T-helper 9 cell (primary cell): ENCODE measurements at places on chromosomes 11 and 22.

DNA sequence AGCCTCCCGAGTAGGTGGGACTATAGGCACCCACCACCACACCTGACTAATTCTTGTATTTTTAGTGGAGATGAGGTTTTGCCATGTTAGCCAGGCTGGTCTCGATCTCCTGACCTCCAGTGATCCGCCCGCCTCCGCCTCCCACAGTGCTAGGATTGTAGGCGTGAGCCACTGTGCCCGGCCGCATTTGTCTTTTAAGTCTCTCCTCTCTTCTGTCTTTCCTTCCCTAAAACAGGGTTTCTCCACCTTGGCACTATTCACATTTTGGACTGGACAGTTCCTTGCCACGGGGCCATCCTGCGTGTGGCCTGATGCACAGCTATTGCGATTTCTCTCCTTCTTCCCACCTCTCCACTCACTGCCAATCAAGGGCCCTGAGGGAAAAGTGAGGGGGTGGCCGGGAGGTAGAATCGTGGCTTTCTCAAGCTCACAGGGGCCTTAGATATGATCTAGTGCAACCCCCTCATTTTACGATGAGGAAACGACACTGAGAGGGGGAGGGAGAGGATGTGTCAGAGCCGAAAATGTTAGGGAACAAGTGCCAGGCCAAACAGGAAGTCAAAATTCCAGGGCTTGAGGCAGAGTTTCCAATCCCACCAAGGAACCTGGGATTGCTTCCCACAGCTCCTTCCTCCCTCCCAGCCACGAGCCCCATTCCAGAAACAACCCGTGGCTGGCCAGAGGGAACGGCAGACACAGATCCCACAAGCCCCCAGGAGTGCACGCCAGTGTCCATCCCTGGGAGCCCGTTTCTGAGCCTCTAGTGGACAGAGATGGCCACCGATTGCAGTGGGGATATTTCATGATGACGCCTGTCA lies 21.2 kb downstream of the SCGB1A1 start:
- DNase-seq, result no peak

DNA sequence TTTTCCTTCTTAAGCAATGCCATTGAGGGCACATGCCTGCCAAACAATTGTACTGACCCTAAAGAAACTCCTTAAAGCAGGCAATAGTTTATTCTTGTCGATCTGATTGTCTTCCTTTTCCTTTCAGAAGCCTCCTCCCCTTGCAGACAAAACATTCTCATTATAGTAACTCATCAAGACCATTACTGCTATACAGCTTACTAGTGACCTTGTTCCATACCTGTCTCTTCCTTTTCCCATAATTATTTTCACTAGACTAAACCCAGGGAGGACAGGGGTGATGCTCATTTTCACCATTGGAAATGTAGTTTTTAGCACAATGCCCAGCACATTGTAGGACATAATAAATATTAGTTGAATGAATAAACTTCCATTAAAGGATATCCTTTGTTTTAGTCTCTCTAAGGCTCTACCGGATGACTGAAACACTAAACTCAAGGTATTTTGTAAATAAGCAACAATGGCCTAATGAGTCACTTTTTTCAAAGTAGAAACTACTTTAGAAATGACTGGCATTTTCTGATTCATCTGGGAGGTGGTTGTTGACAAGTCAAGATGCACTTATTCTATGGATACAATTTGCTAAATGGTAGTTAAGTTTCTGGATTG lies 9.3 kb upstream of the MSANTD4 start:
- DNase-seq, result no peak

DNA sequence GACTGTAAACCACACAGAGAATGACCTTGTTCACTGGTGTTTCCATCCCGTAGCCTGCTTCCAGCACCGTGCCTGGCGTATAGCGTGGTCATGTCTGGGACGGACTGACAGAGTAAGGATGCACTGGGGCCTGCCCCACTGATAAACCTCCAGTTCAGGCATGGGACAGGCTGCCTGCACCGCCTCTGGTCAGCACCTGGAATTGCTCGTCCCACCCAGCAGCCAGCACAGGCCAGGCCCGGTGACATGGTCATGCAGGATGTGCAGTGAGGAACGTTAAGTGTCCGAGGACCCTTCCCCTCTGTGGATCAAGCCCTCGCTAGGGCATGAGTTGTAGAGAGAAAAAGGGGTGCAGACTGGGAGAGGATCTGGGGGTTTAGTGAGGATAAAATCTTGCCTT lies 44.8 kb downstream of the LMO1 start:
- no peak for DNase-seq

DNA sequence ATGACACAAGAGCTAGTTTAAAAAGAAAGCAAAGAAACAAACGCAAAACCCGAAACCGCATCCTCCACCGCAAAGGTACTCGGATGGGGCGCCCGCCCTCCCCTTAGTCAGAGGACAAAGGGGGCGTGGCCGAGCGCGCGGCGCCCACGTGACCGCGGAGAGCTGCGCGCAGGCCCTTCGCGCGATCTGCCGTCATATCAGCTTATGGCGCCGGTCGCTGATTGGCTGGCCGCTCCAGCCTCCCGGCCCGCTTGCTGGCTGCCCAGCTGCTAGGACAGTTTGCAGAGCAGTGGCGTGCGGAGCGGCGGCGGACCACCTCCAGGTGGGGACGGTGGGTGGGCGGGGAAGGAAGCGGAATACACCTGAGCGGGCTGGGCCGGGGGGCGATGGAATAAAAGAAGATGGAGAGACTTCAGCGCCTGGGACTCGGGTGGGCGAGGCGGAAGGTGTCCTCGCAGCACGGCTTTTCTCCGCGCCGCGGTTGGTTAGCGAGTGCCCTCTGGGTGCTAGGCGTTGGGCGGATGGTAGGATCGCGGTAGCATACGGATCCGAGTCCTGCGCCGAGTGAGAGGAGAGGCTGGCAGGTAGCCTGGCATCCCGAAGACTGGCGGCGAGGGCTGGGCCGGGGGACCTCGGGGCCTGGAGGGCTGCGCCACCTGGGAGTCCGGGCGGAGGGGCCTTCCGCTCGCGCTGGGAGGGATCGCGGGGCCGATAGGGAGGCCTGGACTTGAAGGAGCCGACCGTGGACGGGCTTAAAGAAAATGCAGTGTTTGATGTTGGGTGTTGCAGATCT lies at the start of gene SC5D:
Gene SC5D (plus strand): TSS at position 277 of the 793 bp plus-strand sequence. CDS start 10,605 bp downstream, outside the sequence.
- DNase-seq, result peak; percentile 97

DNA sequence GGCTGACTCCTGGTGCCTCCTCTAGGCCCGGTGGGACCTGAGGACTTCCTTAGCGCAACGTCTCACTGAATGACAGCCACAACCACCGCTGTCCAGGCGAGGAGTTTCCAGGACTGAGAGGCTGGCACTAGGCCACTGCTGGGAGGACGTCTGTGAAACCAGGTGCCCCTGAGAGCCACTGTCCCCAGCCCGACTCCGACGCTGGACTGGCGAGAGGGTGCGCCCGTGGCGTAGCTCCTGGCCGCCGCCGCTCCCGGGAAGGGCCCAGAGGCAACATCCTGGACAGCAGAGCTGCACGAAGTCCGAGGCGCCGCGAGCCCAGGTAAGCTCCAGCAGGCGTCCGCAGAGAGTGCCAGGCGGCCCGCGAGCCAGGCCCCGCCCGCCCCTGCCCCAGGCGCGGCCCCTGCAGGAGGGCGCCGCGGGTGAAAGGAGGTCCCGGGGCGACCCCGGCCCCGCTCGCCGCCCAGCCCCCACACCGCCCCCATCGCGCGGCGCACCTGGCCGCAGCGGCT lies 525 bp downstream of the DGCR2 start:
- DNase-seq, result no peak

GRCh38 chr11:19442554-19442910 lies 201.8 kb upstream of the E2F8 start:
- DNase-seq, result no peak

- no peak for DNase-seq
These were observed 13.0 kb upstream of the MYEOV start for GRCh38 chr11:69280994-69281393.

- DNase-seq, result no peak
These were observed 69.7 kb upstream of the CDON start for GRCh38 chr11:126132319-126132718.

- no peak for DNase-seq
These were observed 394.4 kb downstream of the INSC start for GRCh38 chr11:15509082-15509481.

DNA sequence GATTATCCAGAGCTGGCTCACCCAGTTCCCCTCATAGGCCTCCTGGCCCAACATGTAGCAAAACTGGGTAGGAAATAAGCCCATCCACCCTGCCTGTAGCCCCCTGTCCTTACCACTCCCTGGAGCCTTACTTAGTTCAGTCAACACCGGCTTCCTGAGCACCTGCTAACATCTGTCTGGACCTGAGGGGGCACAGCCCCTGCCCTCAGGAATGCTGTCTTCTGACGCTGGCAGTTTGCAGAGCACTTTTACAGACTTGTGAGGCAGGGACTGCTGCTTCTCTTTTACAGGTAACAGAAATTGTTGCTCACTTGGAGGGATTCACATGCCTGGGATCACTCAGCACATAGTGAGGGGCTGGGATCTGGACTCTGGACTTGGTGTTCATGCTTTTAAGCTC lies 152.0 kb upstream of the TBCEL start:
- no peak for DNase-seq

DNA sequence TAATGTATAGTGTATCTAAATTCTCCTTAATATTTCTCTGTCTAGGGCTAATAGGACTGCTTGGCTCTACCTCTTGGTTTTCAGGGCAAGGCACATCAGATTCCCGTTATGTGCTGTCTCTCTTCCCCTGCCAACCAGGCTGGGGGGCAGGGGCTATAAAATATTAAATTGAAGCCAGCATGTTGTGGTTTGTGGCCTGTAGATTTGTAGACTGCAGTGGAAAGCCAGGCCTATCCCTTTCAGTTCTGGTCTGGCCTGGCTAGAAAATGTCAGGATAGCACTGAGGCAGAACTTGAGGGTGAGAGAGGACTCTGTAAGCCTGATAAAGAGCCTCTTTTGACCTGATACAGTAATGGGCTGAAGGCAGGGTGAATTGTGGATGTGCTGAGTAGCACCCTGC lies 14.4 kb upstream of the GRK2 start:
- DNase-seq, result no peak

DNA sequence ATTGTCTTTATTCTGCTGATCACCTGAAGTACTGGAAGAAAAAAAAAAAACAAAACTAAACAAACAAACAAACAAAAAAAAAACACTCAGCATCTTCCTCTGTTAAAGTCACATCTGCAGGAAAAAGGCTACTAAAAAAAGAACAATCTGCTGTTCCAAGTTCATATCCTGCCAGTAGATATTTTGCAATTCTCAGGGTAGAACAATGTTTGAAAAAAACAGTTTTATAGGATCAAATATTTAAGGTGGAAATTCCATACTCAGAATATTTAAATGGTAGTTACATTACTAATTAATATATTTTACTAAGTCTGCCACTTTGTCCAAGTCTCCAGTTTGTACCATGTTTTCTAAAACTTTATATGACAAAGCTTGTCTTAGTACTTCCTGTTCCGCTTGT lies 175.2 kb downstream of the SBF2 start:
- no peak for DNase-seq

GRCh38 chr22:37146051-37146385 lies 3.7 kb downstream of the IL2RB start:
- DNase-seq, result no peak

- no peak for DNase-seq
These were observed 9.1 kb downstream of the TPBGL start for GRCh38 chr11:75249704-75250103.

DNA sequence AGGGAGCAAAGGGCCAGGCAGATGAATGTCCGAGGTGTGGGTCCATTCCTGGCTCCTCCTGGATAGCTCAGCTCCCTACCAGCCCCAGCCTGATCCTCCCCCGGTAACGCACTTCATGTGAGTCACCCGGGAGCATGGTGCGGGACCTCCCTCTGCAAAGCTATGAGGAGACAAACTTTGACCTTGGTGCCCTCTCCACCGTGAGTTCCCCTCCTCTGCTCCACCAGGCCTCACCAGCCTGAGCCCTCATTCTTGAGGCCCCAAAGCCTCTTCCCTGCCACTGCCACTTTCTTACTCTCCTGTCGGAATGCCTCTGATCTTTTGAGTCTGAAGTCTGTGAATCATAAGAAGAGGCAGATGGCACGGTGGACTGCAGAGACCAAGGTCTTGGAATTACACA lies 37.4 kb upstream of the CD82 start:
- no peak for DNase-seq

GRCh38 chr11:12331239-12331874 lies 46.0 kb upstream of the PARVA start:
- peak; percentile 71 for DNase-seq

- no peak for DNase-seq
These were observed 275.0 kb upstream of the SESN3 start for GRCh38 chr11:95505927-95506426.
